ENCODE measurements at places on chromosomes 5 and 9.

- no peak for DNase-seq
These were observed 151.0 kb downstream of the ENTREP1 start for GRCh38 chr9:69476016-69476415.

DNA sequence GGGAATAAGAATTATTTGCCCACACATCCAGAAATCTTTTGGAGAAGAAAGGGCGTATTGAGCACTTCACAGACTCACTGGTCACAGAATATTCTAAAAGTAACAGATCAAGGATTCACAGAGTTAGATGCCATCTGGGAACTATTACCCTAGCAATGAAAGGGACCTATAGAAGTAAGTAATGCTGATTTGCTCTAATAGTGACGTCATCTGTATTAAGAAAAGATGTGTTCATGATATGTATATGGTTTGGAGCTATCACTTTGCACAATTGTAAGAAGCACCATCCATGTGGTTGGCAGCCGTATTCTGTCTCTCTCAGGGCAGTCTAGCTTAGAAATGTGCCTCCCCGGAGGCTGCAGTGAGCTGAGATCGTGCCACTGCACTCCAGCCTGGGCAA, 52.8 kb upstream of the SV2C start:
- DNase-seq: no peak

- no peak for DNase-seq
These were observed 14.5 kb downstream of the ADAMTS13 start for GRCh38 chr9:133436681-133437080.

GRCh38 chr5:150410524-150411244, 2.0 kb downstream of the CD74 start:
- peak; percentile 62 for DNase-seq

- DNase-seq: no peak
These were observed 408.4 kb downstream of the PDE4D start for GRCh38 chr5:59485107-59485506.

GRCh38 chr5:119055294-119055693, 15.6 kb upstream of the DMXL1 start:
- DNase-seq: peak; percentile 46

GRCh38 chr5:166353580-166353979, 1937.9 kb upstream of the WWC1 start:
- DNase-seq: no peak

GRCh38 chr5:19917588-19918122, 70.3 kb downstream of the CDH18 start:
- DNase-seq: no peak

DNA sequence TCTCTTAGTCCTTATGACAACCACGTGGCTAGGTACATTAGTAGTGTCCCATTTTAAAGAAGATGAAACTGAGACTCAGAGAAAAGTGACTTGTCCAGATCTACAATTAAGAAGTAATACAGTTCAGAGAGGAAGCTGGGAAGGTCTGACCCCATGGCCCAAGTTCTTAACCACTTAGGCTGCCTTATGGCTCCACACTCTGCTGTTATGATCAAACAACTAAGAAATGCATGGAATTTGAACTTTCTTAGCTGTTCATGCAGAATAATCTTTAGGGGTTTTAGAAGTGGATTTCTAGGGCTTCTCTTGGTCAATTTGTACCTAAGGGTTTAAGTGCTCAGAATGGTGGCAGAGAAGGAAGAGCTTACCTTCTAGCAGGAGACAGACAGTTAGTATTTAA, 128.0 kb upstream of the MSX2 start:
- no peak for DNase-seq

- DNase-seq: no peak
These were observed 631.3 kb upstream of the SEMA6A start for GRCh38 chr5:117205894-117206293.

GRCh38 chr9:133845440-133845839, 107.3 kb upstream of the SARDH start:
- DNase-seq: no peak

GRCh38 chr5:594226-594860, 17.8 kb upstream of the CEP72 start:
- DNase-seq: no peak

GRCh38 chr5:117161718-117162335, 587.2 kb upstream of the SEMA6A start:
- no peak for DNase-seq

DNA sequence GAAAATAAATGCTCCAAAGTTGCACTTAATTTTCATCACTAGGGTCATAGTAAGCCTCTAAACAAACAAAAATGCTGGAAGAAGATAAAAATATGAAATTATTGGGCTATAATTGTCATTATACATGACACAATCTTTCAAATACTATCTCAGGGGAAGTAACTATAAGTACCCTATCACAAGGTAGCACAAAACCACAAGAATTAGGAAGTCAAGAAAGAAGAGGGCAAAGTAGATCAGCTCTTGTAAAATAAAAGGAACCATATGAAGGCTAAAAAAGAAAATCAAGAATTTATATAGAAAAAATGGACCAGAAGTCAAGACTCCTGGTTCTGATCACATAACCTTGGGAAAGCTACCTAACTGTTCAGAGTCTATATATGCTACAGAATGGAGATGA, 48.1 kb downstream of the DIAPH1 start:
- no peak for DNase-seq

- no peak for DNase-seq
These were observed 83.1 kb downstream of the NLN start for GRCh38 chr5:65805089-65805488.

DNA sequence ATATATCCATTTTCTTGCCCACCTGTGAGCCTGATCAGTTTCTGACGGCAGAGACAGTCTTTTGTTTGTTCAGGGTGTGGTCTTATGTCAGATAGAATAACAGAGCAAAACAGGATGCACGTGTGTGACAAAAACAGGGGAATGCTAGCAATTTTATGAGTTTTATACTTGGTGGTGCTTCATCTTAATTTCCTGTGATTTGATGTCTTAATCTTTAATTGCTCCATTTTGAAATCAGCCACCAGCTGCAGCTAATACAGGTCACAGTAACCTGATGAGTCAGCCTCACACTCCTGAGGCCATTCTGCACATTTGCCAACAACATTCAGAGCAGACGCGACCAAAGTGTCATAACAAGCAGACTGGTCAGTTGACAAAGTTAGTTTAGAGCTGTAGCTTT, 42.3 kb upstream of the JMY start:
- peak; percentile 41 for DNase-seq

GRCh38 chr5:3490957-3491507, 104.6 kb upstream of the IRX1 start:
- DNase-seq: no peak

DNA sequence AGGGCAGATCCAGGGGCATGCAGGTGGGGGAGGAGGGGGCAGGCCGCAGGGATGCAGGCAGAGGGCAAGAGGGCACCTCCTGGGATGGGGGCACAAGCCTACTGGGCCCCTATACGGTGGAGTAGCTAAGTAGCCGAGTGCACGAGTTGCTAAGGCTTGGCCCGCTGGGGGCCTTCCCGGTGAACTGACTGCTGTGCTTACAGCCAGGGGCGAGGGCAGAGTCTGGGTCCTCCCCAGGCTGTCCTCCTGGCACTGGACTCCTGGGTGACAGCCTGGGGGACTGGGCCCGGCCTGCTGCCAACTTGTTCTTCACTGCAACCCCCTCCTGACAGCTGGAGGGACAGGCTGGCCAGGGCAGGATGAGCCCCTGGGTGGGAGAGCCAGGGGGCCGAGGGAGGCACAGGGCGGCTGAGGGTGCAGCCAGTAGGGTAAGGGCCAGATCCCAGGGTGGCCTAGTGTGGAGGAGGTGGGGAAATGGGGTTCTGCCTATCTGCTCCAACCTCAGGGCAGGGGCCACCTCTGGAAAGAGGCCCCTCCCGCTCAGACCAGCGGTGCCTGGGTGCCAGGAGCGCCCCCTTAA, 1.7 kb upstream of the EGFL7 start:
- no peak for DNase-seq

DNA sequence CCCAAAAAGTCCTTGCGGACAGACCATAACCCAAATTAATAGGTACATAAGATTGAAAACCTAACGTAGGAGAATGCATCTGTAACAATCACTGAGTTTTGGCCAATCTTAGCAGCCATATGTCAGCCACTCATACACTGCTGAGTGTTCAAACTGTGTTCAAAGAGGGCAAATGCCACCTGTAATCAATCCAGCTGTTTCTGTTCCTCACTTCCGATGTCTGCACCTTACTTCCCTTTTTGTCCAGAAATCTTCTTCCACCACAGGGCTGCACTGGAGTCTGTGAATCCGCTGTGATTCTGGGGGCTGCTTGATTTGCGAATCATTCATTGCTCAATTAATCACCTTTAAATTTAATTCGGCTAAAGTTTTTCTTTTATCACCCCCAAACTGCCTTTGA, 263.9 kb downstream of the ICE1 start:
- no peak for DNase-seq

GRCh38 chr5:169071-169727, 22.1 kb upstream of the LRRC14B start:
- no peak for DNase-seq

DNA sequence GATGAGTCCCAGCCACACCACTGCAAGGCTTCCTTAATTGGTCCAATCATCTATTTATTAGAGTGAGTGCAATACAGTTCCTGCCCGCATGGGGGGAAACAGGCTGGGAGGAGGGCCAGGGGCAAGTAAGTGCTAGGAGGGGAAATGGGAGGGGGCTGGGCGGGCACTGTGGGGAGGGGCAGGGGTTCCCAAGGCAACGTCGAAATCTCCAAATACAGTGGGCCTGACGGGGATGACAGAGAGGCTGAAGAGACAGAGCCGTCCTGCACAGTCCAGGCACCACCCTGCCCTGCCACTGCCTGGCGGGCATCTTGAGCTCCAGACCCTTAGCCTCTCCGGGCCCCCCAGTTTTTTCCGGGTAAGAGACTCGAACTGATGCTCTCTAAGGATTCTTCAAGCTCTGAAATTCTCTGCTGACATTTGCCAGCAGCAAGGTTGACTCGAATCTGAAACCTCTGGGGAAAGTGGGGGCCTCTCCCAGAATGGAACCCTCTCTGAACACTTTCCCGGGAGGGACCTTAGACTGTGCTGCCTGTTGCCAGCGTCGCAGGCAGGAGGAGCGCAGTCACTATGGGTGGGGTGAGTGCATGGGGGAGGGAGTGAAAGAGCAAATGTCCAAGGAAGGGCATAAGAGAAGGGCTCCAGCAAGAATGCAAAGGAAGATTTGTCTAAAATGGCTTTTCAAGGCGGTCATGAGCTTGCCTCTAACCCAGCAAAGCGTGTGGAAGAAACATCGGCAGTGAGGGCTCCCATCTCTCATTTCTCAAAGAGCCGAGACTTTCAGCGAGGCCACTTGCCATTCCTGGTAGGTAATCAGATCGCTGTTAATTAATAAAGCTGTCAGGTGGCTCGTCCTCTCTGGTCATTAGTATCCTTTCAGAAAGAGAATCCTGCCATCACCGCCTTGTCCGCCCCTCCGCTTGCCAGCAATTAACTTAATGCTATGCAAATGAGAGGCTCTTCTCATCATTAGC, 99.0 kb downstream of the GTF3C4 start:
- DNase-seq: peak; percentile 32

DNA sequence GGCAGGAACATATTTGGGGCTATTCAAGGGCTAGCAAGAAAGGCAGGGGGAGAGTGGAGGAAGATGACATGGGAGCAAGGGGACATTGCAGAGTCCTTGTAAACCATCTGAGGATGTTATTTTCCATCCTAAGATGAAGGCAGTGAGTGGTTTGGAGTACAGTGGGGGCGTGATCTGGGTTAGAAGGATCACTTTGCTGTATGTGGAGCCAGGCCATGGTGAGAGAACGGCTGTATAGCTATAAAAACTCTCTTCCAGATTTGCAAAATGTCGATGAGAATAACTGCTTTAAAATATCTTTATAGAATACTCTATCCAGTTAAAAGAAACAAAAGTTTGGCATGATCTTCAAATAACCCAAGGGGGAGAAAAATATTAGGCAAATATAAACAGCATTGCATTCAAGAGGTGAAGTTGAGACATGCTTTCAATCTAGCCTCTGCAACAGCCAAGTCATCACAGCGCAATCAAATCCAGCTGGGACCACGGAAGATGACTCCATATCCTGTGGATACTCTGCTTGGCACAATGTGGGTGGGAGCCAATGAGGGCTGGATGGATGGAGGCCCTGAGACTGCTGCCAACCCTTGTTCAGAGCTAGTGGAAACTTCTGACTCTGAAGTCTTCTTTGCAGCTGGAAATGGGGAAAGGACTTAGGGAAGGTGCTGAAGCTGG, 111.5 kb upstream of the BASP1 start:
- peak; percentile 75 for DNase-seq

- no peak for DNase-seq
These were observed 7.0 kb downstream of the CRAT start for GRCh38 chr9:129103595-129103965.

GRCh38 chr5:168659286-168659847, 80.2 kb upstream of the PANK3 start:
- DNase-seq: no peak

- peak; percentile 88 for DNase-seq
These were observed at the start of gene CDC14B for GRCh38 chr9:96619491-96620180. Gene CDC14B, minus strand, starts transcription at chr9:96619843. Its CDS starts 465 bp downstream, at chr9:96619378.

- peak; percentile 83 for DNase-seq
These were observed 67.2 kb upstream of the IFNE start for GRCh38 chr9:21549251-21549765.

GRCh38 chr5:135508496-135509005, 27.2 kb downstream of the NEUROG1 start:
- DNase-seq: no peak

DNA sequence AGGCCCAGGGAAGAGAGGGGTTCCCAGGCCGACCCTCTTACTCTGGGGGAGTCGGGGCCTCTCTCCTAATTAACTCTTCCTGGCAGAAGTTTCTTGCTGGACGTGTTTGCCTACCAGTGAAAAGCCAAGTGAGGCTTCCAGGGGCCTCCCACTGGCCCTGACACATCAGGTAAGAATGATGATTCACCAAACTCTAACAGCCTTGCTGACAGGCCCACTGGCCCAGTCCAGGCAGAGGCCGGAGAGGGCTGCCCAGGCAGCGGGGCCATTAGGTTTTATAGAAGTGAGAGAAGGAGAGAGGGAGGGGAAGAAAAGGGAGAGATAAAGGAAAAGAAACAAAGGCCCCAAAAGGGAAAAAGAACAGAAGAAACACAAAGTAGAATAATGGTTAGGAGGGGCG, 50.8 kb upstream of the FOXE1 start:
- peak; percentile 84 for DNase-seq

DNA sequence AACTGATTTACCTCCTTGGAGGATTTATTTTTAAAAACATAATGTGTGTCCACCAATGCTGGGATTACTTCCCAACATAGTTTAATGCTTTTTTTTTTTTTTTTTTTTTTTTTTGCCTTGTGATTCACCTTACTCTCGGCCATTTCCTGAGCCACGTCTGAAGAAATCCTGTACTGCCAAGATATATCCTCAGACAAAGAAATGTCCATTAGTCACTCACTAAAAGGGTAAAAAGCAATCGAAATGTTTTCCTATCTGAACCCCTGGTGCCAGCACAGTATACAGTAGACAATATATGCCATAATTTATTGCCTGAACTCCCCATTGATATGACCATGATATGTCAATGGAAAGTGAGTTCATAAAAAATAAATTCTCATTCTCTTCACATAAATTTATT, 344.1 kb downstream of the BNC2 start:
- peak; percentile 74 for DNase-seq

- no peak for DNase-seq
These were observed 344.5 kb downstream of the PRR16 start for GRCh38 chr5:120808606-120809005.
